SW 1271 (cell line): ENCODE measurements at places on chromosomes 12 and 14.

- peak; percentile 5 for DNase-seq
Measured at GRCh38 chr12:88237954-88238353, 95.8 kb downstream of the TMTC3 start.

DNA sequence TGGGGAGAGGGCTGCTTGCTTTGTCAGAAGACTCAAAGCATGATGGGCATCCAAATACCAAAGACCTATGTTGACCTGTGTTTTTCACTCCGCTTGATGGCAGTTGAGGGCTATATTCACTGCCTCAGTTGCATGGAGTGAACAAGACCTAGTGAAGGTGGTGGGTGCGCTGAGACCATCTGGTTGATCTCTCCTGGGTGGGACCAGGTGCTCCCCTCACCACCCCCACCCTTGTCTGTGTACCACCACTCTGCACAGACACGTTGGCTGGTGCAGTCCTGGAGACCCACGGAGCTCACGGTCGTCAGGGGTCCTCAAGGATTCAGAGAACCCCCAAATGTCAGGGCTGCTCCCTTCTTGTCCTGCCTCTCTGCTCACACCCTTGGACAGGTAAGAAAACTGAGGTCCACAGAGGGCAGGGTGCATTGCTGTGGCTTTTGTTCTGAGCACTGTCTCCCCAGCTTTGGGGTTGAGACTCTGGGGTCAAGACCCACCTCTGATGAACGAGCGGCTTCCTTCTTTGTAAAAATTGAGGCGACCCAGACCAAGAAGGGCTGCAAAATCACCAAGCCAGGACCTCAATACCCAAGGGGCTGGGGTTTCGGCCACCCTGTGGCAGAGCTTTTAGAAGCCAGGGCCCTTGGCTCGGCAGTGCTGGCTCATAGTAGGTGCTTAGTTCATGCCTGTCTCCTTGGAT lies 166.3 kb upstream of the RTL1 start:
- no peak for DNase-seq

DNA sequence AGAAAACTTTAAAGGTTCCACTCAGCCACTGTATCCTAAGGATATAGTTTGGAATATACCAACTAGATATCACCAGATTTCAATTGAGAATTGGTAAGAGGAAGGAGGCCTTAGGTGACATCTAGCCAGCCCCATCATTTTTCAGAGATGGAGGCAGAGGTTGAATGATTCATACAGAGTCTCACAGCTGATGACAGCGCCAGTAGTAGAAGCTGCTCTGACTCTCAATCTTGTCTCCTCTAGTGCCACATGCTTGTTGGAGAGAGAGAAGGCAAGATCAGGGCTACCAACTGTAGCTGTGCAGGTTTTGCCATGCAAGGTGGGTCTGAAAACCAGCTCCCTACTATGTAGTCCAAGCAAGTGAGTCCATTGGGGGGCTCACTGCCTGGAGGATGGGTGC lies 6.1 kb downstream of the FRMD6 start:
- no peak for DNase-seq

DNA sequence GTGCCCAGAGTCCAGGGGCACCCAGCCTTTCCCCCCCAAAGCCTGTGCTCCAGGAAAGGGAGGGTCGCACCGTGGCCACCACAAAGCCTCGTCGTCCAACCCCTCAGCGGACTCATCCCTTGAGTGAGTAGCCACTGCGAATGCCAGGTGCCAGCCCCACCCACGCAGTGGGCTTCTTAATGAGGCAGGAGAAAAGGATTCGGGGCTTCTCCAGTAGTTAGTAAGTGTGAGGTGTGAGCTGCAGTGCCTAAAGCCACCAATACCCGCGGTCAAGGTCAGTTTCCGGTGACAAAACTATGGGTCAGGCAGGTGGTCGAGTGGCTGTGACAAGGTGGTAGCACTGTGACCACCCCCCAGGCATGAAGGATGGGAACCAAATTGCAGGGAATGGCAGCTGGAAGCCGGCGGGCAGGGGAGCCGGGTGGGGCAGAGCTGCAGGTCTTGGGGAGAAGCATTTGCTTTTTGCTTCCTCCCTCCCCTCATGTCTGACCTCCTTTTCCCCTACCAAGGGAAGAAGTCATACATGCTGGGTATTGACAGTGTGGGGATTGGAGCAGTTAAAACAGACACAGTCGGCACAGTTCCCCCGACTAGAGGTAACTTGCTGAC lies 8.0 kb downstream of the RAN start:
- no peak for DNase-seq

DNA sequence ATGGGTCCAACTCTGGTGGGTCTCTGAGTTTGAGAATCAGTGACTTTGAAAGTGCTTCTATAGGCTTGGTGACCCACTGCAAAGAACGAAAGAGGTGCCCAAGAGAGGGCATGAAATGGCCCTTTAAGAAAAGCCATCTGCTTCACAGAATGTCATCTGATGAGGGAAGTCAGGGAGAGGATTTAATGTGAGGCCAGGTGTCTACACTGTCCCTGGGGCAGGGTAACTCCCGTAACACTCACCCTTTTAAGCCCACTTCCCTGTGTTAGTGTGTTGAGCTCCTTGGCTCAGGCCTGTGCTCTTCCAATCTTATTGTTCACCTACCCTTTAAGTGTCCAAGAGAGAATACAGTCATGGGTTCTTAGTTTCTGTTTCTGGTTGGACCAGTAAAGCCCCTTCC lies 16.4 kb upstream of the SRSF5 start:
- no peak for DNase-seq

GRCh38 chr12:93139028-93139665 lies 210.1 kb upstream of the EEA1 start:
- no peak for DNase-seq

DNA sequence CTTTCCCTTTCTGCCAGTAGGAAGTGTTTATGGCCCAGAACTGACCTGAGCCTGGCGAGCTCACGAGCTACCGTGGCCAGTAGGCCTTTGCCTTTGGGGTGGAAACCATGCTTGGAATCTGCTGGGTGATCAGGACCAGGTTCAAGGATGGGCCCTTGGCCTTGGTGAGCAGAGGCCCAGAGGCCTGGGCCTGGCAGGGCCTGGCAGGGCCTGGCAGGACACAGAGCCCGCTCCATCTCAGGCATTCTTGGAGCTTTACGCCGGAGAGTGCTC lies 184.8 kb upstream of the RTL1 start:
- no peak for DNase-seq

DNA sequence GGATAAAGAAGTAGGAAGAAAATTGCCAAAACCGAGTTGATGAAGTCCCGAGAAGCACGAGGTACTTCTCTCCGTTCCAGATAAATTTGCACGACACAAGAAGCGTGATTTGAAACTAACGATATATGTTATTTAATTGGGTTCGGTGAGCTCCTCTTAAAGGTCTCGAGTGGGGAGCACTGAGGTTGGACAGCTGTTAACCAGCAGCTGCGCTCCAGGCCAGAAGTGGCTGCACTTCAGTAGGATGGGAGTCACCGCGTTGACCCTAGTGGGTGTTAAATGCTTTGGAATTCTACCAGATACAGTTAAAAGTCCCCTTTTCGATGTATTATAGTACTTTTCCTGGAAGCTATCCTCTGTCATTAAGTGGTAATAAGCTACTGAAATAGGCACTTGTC lies 953 bp upstream of the DCAF5 start:
- DNase-seq, result no peak

DNA sequence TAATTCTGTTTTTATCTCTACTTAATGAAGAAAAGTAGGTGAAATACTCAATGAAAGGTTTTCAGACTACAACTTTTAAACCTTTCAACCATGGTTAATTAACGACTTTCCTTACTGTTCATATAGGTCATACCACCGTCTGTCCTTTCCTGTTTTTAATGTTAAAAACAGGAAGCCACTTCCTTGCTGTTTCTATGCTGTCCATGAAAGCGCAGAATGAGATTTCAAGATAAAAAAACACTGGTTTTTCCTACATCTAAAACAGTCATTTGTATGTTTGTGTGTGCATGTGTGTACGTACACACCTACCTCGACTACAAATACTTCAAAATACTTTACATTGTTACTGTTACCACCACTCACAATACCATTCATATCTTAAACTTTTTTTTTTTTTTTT lies 27.3 kb downstream of the SPTLC2 start:
- no peak for DNase-seq

- no peak for DNase-seq
Measured at GRCh38 chr12:132353811-132354210, 24.4 kb upstream of the GALNT9 start.

GRCh38 chr14:91429385-91429784 lies 11.8 kb upstream of the CCDC88C start:
- DNase-seq, result no peak
